ENCODE measurements at places on chromosomes 4 and X.

DNA sequence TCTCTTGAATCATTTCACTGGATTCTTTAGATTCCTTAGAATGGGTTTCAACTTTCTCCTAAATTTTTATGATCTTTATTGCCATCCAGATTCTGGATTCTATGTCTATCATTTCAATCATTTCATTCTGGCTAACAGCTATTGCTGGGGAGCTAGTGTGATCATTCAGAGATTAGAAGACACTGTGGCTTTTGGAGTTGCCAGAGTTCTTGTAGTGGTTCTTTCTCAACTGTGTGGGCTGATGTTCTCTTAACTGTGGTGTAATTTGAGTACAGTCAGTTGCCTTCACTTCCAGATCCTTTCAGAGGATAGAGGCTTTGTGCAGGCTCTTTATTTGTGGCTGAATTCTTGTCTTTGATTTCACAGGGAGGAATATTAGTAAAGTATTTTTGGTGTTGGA is 12.1 kb upstream of the CSN2 start:
- no peak for DNase-seq

DNA sequence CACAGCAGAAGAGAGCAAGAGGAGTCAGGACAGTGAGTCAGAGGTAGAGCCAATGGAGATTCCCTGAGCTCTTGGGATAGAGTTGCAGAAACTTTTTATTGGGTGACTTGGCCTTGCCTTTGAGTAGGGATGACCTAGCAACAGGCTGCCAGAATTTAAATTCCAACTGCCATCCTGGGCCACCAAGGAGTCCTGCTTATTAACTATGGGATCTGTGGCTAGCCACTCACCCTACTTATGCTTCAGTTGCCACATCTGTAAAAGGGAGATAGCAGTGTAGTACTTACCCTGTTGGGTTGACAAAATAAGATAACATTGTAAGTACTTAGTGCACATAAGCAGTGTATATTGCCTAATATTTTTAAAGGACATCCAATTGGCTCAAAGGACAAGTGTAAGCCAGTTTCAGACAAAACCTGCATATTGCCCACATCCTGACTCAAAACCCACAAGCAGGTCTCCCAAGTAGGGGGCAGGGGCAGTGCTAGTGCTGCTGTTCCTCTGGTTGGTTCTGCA is 43.5 kb upstream of the TMEM164 start:
- no peak for DNase-seq

GRCh38 chrX:152640034-152640818 is 2.5 kb downstream of the GABRQ start:
- no peak for DNase-seq

DNA sequence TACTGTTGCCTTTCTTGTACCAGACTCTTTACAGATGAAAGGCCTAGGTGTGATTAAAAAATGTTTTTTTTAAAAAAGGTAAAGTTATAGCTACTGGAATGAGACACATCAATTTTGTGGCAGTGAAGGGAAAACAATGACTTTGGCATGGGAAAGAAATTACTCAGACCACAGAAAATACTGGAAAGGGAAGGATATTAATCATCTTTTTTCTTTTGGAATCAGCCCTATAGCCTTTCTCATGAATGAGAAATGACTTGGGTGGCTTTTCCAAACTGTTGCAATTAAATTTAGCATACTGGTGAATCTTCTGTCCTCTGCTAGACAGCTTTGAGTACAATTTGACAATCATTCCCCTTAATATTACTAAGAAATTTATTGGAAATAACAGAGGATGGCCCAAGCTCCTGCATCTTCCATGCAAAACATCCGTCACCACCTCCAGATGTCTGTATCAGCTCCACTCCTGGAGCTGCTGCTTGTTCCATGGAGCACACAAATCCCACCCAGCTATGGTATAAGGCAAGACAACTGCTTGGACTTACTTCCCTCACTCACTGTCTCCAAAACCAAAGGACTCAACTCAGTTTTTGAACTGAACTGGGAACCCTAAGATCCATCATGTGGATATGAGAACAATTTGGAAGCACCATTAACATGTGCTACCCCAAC is 97.6 kb upstream of the ARSJ start:
- no peak for DNase-seq

GRCh38 chr4:184531008-184531407 is 56.7 kb upstream of the IRF2 start:
- no peak for DNase-seq

DNA sequence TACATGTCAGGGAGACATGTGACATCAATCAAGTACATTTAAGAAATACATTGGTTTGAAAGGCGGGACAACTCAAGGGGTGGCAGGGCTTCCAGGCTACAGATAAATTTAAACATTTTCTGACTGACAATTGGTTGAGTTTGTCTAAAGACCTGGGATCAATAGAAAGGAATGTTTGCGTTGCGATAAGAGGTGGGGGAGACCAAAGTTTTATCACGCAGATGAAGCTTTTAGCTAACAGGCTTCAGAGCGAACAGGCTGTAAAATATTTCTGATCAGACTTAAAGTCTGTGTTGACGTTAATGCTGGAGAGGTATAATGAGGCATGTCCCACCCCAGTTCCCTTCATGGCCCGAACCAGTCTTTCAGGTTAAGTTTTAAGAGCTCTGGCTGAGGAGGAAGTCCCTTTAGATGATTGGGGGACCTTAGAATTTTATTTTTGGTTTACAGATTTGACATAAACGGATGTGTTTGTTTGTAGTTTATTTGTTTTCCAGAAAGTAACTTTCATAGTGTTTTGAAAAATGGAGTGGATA is 346.7 kb upstream of the RASGEF1B start:
- no peak for DNase-seq

GRCh38 chrX:136065044-136065671 is 79.9 kb downstream of the SLC9A6 start:
- DNase-seq = peak; percentile 40

DNA sequence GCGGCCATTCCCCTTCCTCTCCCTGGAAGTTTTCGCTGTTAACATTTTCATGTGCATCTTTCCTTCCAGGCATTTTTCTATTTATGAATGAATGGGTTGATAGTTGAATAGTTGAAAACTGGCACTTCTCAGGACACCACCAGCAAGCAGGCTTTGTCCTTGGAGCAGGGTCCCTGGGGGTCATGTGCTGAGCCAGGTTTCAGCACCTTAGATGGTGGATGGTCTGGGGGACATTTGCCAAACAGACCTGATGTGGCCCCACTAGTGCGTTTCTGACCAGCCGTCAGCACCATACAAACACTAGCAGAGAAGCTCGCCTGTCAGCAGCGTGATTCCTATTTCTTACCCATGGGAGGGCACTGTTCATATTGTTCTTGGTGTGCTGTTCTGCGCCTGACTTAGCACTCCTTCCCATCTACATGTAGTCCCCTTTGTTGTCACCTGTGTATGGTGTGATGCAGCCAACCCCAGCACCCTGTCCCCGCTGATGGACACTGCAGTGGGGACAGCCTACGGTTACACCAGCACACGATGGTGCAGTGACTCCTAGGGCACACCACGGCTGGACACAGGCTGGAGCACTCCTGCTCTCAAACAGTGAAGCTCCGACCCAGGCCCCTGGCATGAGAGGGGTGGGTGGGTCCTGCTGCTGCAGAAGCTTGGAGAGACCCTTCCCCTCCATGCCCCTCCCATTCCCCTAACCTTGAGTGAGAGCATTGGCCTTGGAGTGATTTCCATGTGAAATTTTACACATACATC is 27.2 kb upstream of the WFS1 start:
- DNase-seq = no peak

DNA sequence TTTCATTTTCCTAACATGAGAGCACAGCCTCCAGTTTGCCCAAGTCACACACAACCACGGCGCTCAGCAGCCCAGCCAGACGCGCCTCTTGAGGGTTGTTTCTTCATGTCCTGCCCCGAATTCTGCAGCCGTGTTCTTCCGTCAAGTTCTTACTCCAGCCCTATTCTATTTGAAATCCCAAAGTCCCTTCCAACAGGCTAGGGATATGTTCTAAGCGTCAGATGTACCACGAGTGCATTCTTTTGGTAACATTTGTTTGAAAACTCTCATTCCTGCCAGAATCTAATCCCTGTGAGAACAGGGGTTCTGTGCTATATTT is 23.1 kb downstream of the ACSL1 start:
- DNase-seq = no peak

GRCh38 chrX:1212532-1212931 is at the start of gene CRLF2:
CRLF2 (minus strand) TSS chrX:1212649; CDS start chrX:1212634, 15 bp downstream.
- no peak for DNase-seq

DNA sequence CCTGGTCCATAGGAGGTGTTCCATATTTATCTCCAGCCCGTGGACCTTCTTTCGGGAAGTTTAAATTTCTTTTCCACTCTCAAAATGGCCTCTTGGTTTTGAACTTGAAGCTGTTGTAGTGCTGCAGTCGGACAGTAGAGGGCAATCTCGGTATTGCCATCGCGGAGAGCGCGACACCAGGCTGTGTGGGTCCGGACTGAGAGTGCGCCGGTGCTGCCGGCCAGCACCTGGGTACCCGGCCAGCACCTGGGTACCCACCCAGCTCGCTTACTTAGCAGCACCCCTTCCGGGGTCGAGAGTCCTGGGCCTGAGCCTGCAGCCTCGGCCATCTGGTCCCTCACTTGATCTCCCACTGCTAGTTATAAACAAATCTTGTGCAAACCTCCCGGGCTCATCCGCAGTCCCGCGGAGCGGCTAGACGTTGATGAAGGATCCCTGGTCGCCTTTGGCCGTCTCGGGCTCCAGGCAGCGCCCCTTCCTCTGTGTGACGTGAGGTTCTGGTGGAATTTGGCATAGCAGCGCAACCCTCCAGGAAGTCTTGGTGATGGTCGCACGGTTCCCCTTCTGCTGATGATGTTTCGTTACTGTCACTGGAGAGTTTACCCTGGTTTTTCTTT is 18.0 kb downstream of the FAM9A start:
- DNase-seq = peak; percentile 15

DNA sequence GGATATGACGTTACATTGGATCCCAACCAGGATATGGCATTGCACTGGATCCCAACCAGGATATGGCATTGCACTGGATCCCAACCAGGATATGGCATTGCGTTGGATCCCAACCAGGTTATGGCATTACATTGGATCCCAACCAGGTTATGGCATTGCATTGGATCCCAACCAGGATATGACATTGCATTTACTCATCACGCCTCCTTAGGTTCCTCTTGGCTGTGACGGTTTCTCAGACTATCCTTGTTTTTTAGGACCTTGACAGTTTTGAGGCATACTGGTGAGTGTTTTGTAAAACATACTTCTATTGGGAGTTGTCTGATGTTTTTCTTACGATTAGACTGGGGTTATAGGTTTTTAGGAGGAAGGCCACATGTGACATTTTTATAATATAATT is 5.4 kb upstream of the ACSL1 start:
- no peak for DNase-seq

- no peak for DNase-seq
Observed at GRCh38 chrX:40922307-40922706, 162.9 kb upstream of the USP9X start.

- DNase-seq = no peak
Observed at GRCh38 chrX:11103006-11103405, 8.1 kb upstream of the HCCS start.

DNA sequence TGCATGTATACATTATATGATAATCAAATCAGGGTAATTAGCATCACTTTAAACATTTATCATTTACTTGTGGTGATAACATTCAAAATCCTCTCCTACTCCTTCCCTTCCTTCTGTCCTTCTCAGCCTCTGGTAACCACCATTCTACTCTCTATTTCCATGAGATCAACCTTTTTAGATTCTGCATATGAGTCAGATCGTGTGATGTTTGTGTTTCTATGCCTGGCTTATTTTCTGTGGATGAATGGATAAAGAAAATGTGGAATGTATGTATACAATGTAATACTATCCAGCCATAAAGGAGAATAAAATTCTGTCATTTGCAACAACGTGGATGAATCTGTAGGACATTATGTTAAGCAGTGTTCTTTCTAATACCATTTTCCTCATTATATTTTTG is 123.9 kb downstream of the NAA11 start:
- DNase-seq = no peak

GRCh38 chr4:184331268-184331995 is 113.8 kb upstream of the ENPP6 start:
- no peak for DNase-seq

DNA sequence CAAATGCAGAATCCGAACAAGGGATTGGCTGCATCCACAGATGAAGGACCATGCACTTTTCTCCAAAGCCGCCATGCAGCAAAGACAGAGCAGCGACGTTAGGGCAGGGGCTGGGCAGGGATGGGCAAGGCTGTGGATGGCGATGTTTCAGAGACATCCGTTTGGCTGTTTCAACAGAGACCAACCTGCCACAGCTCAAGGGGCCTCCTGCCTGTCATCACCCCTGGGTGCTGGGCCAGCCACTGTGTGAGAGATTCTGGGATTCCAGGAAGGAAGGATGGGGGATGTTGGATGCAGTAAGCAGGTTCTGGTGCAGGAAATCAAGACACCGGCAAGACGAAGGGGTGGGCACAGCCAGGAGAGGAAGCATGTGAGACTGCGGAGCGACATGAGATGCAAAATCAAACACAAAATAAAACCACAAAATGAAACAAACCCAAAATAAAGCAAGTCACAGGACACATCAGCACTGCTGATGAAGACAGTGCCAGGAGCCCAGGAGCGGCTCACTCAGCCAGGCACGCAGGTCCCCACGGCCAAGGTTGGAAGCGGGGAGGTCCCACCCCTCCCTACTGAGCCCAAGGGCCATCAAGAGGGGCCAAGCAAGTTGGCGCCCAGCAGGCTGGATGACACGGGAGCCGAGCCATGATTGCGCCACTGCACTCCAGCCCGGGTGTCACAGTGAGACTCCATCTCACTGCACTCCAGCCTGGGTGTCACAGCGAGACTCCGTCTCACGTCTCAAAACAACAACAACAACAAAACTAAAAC is 68.1 kb downstream of the FAM53A start:
- DNase-seq = no peak

DNA sequence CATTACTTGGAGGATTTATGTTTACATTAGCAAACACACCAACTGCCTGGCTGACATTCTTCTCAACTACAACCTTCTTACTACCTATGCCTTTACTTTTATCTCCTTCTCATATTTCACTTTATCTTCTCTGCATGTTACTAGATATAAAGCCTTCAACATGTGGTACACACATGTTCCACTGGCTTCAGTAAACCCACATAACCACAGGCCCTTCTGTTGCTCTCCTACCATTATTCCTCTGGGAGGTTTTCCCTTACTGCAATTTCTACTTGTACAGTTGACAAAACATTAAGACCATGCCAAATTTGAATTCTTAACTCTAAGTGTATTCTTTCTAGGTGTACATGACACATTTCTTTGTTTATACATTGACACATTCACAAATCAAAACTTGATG is 133.1 kb downstream of the ARAP2 start:
- no peak for DNase-seq

GRCh38 chr4:138741766-138742377 is 273.7 kb upstream of the NOCT start:
- DNase-seq = no peak

DNA sequence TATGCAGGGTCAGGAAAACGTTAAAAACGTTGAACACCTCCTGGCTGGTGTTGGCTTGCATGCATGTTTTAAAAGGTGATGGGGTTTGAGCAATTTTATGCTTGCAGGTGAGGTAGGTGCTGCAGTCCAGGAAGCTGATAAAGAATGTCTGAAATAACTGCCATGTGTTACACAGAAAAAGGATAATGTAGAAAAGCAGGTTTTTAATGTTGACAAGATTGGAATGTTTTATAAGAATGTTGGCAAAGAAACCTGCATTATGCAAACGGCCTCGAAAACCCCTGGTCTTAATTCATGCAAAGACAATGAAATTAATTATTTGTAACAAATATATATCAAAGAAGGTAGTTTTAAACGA is 723.7 kb upstream of the AGA start:
- no peak for DNase-seq

Data from heart right ventricle (tissue), 16 donors.